Hypothalamus (tissue), 51 donors: ENCODE measurements at places on chromosomes 5 and 9.

GRCh38 chr9:17291766-17292165, 156.9 kb downstream of the CNTLN start:
- DNase-seq, result no peak

- DNase-seq, result no peak
These were observed 5.5 kb downstream of the EXOSC2 start for GRCh38 chr9:130699047-130699446.

DNA sequence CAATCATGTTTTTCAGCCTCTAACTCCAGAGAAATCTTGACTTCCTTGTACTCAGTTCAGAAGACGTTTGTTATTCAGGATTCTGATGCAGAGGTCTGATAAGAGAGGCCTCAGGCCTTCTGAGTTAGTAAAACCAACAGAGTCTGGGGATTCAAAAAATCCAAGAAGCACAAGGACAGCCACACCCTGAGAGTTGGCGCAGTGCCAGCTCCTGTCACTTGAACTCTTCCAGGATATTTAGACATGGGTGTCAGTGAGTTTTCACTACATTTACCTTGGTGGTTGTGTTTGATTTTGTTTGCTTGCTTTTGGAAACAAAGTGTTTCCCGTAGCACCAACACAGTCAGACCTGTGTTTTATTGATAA, 41.6 kb upstream of the PDE8B start:
- DNase-seq, result no peak

DNA sequence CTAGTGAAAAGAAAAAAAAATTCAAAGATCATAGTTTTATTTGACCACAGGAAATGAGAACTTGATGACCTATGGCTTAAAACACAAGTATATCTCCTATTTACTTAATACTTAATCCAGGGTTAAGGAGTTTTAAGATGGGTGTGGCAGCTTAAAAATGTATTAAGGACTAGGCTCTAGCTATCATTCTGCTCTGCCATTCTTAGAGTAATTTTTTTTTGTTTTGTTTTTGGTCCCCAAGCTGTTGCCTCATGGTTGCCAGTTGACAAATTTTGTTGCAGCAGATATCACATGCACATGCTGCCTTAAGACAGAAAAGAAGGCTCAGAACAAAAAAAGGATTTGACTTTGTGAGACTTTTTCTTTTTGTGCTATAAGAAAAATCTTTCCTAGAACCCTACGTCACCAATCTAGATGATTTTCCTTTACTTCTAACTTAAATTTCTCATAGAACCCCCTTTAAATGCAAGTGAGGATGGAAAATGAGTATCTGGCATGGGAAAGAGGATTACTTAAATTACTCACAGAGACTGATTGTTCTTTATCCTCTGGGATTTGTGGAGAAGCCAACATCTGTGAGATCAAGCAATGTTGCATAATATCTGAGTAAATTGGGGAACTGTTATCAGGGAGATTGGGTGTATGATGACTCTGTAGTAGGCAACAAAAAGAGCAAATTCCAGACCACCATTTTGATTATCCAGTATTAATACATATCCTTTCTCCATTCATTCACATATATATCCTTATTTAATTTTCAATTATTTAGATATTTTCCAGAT, 364.7 kb upstream of the CD180 start:
- no peak for DNase-seq

GRCh38 chr9:137658781-137659180, 40.0 kb downstream of the EHMT1 start:
- no peak for DNase-seq

DNA sequence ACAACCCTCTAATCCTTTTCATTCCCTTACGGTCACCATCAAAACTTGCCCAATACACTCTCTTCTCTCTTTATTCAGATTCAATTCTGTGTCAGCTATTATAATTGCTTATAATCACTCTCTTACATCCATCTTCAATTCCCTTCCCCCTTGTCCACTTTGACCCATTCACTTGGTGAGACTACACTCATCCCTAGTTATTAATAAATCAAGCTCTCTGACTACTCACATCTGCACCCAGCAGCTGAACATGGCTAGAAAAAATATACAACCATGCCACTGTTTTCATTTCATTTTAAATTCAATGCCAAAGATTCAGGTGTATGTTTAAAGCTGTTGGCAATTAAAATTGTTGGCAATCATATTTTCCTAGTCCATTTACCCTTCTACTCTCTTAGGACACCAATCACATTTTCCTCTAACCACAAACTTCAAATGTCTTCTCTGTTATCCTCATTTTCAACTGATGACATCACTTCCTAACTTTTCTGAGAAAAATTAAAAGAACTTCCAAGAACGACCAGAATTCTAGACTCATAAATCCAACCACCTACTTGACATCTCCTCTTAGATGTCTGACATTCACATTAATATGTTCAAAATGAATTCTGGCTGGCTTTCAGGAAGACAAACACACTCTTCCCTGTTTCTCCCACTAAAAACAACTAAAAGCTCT, 5.5 kb downstream of the C5orf15 start:
- DNase-seq, result no peak

DNA sequence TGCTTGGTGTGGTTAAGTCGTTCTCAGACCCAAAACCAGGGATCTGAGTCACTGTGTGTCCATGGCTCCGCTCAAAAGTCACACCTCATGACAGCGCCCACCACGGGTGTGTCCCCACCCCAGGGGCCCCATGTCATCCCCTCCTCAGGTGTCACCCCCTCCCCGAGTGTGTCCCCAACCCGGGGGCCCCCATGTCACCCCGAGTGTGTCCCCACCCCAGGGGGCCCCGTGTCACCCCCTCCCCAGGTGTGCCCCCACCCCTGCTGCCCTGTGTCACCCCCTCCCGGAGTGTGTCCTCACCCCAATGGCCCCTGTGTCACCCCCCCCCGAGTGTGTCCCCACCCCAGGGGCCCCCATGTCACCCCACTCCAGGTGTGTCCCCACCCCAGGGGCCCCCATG, 5.1 kb downstream of the LRRC14B start:
- no peak for DNase-seq

DNA sequence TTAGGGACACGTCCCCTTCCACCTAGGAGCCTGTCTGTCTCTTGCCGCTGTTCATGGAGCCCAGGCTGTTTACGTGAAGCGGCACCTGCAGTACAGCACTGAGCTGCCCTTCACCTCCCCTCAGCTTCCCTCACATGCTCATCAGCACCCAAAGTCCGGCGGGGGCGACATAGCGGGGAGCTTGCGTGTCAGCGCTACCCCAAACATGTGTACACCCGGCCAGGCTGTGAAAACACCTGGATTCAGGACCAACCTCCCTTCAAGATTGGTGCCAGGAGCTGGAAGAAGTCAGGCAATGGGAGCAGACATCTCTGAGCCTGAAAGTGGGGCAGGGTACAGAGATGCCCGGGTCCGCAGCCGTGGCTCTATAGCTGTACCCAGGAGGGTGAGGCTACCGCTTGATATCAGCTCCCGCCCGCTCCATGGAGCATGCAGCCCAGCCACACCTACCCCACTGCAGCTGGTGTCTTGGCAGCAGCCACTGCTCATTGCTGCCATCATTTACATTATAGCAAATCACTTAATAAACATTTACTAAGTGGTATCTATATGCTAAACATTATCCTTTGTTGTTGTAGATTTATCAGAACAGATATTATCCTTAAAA, 712.1 kb downstream of the CDH9 start:
- no peak for DNase-seq

DNA sequence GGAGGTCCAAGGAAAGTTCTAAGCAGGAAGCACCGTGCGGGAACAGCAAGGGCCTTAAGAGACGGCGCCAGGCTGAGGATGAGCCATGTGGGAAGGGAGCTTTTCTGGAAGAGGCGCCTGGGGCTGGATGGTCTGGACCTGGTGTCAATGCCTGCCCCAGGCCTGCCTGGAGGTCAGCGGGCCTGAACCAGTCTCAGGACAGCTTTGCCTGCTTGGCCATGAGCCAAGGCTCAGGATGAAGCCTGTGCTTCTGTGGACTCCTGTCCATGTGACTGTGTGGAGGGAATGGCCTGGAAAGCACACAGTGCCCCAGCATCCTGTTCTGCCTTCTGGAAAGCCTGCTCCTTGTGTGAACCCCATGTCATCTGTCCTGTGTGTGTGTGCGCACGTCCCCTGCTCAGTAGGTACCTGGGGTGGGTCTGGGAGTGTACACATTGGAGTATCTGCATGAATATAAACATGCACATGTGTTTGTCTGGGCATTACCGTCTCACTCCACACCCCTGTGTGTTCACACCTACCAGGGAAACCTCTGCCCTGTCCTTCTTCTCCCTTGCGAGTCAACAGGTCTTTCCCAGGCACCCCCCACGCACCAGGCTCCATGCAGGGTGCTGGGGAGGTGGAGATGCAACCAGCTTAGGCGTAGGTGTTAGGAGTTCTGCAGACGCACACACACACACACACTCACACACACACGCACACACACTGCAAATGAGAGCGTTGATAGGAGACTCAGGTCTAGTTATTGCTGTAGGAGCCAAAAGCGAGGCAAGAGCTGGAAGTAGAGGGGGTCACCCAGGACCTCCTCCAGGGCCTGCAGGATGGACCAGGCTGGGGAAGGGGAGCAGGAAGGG, 24.8 kb downstream of the DAB2IP start:
- DNase-seq, result no peak

- peak; percentile 18 for DNase-seq
These were observed 45.4 kb downstream of the ANXA2R start for GRCh38 chr5:42994555-42995359.

DNA sequence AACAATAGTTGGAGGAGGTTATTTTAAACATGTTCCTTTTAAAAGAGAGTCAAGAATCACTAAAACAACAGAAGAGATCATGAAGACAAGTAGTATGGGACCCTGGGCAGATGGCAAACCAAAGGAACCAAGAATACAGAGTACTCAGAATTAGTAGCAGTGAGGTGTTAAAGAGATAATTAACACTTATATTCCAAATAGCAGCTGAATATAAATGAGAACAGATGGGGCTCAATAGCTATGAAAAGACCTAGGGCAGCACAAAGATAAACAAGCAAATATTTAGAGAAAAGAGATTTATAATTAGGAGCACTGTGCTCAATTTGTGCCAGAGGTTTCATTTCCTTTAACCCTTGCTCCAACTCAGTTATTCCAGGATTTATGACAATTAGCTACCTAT, 159.1 kb downstream of the FAM114A2 start:
- DNase-seq, result no peak

DNA sequence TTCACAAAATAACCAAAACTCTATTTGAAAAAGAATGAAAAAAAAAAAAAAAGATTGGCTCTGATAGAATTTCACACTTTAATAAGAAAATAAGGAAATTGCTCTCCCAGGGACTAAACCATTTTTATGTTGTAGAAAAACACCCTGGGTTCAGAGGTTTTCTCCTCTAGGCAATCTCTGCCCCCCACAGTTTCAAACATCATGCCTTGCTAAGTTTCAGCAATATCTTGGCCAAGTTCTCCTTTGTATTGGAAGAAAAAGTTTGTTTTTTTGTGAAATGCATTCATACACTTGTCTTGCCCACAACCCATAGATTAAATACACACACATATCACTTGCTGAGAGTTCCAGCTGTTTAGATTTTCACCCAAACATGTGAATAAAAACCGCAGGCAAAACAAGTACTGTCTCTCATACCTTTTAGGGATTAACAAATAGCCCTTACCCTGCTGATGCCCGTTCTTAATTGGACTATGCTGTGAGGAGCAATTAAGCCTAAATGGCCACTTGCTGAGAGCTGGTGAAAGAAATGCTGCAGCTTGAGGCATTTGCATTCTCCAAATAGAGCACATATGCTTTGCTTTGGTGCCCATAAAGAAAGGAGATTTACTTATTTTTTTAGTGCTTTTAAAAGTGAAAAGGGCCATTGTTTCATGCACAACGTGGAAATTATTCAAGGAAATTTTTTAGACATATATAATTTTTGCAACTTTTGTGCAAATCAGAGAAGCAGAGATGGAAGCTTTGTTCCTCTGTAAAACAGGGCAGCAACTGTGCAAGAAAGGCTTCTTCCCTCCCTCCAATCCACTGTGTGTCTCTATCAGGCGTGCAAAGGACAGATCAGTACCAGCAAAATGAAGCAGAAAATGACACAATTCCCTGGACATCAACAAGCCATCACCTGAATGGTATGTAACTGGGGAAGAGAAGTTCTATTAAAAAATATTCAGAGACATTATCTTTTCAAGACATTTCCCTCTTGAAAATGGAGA, 262.4 kb upstream of the KIF2A start:
- DNase-seq, result no peak

DNA sequence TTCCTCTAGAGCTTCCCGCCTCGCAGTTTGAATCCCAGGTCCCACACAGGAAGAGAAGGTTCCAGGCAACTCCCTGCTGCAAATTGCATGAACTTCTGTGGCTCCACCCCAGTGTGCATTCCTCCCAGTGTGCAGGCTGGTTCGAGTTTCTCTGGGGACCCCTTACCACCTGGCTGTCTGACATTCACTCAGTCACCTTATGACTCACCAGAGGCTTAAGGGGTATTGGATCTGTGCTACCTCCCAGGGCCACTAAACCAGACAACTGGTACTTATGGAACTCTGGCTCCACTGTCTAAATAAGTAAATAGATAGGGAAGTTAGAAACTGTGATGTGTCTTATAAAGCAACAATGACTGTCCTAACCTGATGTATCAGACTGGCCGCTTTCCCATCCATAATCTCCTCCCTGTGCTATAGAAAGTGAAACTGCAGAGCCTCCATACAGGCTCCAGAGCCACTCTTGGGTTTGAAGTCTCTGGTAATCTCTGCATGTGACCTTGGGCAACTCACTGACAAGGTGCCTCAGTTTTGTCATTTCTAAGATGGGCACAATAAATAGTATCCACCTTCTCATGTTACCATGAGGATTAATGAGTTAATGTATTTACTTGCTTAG, 720.6 kb downstream of the SEMA5A start:
- no peak for DNase-seq

GRCh38 chr9:89315482-89315881, 2.8 kb upstream of the SECISBP2 start:
- no peak for DNase-seq

- DNase-seq, result no peak
These were observed 632 bp downstream of the COQ4 start for GRCh38 chr9:128323212-128323730.

- no peak for DNase-seq
These were observed 62.6 kb downstream of the MTREX start for GRCh38 chr5:55370291-55370925.

- DNase-seq, result no peak
These were observed 73.3 kb downstream of the FCHO2 start for GRCh38 chr5:73028991-73029595.

DNA sequence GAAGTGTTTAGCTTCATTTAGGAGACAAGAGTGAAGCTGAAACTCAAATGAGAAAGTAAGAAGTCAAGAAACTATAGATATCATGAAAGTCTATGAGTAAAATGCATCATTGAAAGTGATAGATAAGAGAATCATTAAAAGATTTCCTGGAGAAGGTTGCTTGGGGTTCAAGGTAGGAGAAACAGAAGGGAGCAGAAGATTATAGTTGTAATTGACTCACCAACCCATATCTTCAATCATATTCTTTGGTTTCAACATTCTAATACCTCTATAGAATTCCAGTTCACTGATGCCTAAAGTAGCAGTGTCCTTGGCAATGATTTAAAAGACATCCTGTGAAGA, 365.7 kb upstream of the RIOK2 start:
- no peak for DNase-seq
